ENCODE measurements at places on chromosomes 4 and X.

- no peak for DNase-seq
Measured at GRCh38 chr4:74503580-74503979, 58.6 kb downstream of the AREG start.

- DNase-seq = no peak
Measured at GRCh38 chr4:114673306-114673705, 74.7 kb downstream of the UGT8 start.

- peak; percentile 66 for DNase-seq
Measured at GRCh38 chr4:123599920-123600810, 203.6 kb downstream of the SPRY1 start.

DNA sequence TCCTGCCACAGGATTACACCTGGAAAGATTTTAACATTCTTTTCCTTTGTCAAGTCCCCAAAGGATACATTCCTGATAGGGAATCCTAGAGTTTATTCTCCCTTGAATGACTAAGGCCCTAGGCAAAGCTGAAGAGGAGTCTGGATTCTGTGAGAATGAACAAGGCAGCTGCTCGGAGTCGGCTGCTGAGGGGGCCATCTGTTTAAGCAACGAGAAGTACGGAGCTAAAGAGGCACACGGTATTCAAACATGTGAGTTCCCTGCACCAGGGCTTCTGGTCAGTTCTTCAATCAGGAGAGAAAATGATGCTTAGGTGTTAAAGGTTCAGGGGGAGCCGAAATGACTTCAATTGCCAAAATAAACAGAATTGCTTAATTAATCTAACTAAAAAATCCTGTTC, 97.6 kb downstream of the MGST2 start:
- no peak for DNase-seq

DNA sequence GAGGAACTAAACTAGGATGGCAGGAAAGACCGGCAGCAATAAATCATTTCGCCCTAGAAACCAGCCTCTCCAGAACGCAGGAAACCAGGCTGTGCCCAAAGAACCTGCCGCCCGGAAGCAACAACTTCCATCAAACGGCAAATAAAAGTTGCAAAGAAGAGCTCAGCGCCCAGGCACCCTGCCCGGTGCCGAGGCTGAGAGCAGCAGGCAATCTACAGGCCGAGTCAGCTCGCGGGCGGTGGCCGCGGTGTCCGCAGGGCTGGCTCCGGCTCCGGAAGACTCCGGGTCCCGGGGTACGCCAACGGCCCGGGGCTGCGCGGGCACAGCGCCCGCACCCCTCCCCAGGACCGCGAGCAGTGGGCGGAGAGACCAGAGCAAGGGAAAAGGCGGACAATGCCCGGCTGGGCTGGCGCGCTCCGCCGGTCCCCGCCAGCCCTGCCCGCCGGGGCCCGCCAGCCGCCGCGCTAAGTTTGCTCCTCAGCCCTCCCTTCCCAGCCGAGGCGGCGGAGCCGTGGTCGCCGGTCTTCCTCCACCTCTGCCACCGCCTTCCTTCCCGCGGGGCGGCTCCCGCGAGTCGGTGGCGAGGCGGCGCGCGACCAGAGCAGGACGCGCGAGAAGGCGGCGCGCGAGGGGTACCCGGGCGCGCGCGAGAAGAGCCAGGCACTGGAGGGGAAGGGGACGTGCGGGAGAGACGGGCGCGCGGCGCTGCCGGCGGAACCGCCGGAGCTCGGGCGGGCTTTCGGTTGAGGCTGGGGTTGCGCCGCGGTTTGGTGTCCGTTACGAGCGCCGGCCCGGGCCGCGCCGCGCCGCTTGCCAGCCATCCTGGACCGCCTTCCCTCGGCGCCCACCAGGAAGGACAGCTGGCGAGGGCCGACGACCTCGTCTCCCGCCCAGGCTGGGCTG, 733 bp downstream of the FRYL start:
- DNase-seq = peak; percentile 81

DNA sequence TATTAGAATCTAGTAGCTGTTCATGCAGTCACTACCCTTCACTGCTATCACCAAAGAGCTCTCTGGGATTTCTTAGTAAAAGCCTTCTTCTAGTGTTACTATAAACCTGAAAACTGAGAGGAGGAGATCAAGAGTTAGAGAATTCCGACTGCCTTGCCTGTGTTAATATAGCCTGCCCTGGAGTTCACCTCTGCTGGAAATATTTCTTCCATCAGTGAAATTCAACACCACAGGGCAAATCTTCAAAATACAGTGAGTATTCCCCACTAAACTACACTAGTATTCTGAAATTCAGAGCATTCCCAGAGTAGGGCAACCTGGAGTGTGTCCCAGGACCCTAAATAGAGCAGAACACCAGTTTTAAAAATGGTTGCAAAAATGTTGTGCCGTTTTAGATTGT, 301.1 kb downstream of the ARHGAP24 start:
- DNase-seq = no peak

- DNase-seq = peak; percentile 15
Measured at GRCh38 chr4:17526695-17527477, 11.9 kb downstream of the CLRN2 start.

- no peak for DNase-seq
Measured at GRCh38 chr4:123705419-123705818, 308.8 kb downstream of the SPRY1 start.

DNA sequence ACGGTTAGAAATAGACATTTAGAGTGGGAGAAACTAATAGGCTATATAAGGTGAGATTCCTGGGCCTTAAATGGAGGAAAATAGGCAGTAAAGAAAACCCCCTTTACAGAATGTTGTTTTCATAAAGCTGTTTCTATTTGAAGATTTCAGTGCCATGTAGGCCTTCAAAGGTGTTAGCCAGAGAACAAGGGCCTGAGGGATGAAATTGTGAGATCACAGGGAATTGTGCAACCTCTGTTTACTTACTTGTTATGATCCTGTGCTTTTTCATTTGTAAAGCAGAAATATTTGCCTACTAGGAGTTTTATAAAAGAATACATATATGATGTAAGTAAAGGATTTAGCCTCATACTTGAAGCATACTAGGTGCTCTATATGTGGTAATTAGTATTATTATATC, 272.9 kb upstream of the ARX start:
- no peak for DNase-seq

Data from myocyte (in vitro differentiated cells).